Activated T-helper 1 cell treated with Interleukin-2 at 50 U/mL for 16 hours (primary cell): ENCODE measurements at places on chromosomes 5 and 9.
A peak's percentile ranks its signal among the peaks of the same experiment; 100 is the strongest.

DNA sequence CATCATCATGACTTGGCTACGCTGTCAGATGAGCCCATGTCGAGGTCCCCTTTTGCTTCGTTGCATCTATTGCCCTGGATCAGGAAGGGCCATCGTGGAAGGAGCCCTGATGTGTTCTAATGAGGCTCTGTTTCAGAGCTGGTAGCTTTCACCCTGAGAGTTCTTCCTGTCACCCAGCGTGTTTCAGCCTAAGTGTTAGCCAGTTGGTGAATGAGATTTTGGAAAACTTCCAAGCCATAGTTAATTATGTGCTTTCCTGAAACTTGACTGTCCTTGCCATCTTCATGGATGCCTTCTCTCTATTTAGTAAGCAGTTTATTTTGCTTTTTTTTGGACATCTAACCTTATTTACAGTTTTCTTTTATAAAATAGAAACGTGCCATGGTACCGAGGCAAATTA, 1695.4 kb upstream of the WWC1 start:
- no peak for DNase-seq

DNA sequence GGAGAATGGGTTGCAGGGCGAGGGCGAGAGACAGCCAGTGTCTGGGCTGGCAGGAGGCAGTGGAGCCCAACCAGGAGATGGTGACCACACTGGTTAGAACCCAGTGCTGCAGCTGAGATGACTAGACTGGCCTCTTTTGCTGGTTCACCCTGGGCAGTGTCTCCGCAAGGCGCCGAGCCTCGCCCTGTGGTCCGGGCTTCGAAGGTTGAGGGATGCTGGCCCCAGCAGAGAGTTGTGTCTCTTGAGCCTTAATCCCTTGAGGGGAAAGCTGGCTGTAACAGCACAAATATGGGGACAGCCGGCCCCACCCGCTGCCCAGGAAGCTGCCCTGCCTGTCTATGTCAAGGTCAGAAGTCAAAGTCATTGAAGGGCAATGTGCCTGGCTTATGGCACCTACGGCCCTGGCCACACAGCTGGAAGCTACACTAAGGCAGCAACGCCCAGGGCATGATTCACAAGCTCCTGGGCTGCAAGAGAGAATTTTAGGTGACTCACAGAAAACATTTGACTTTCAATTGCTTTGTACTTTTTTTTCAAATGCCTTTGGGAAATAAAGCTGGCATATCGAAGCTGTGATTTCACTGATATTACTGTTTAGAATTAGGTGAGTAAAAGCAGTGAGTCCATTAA, 33.3 kb downstream of the NKX2-5 start:
- no peak for DNase-seq

GRCh38 chr5:179060116-179061008, at the start of gene ZNF354C:
TSS of gene ZNF354C (plus strand) at chr5:179060373. CDS start at chr5:179062069, 1,696 bp downstream.
- DNase-seq: peak; percentile 73

DNA sequence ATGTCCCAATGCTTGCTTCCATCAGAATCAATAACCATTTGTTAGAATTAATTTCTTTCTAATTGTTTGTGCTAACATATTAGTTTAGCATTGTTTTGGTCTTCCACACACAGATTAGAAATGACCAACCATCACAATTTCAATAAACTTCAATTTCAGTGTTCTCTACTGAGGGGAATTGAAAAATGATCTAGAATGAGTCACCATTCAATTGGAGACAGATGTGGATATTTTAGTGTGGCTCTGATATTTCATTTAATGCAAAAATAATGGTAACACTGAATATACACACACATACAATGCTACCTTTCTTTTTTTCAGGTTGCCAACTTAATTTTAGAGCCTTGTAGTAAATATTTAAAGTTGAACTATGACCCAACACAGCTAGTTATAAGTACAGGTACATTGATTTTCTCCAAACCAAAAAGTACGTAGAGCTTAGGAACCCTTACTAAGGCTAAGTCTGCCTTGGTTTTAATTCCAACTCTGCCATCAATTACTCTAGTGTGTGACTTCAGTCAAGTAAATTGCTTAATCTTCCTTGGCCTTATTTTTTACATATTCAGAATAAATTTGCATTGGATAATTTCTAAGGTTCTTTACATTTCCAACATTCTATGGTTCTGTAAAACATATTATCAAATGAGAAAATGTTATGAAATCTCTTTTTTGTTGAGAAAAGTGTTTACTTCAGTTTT, 143.9 kb downstream of the DMRTA1 start:
- DNase-seq: no peak

- no peak for DNase-seq
Observed at GRCh38 chr5:79552984-79553383, 39.0 kb upstream of the HOMER1 start.

- no peak for DNase-seq
Observed at GRCh38 chr9:99113414-99114048, 8.6 kb downstream of the TGFBR1 start.

DNA sequence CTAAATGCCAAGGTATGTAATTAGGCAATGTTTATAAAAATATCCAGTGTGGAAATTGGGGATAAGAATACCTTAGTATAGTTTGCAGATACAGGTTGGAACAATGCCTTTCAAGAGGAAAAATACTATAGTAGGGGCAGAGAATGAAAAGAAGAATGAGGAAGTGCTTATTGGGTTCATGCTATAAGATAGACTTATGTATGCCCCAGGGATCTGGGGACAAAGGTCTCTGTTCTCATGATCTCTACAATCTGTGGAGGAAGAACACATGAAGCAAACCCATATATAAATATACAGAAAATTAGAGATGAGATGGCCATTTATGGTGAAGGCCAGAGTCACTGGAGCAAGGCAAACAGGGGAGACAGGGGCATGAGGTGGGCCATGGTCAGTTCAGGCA, 106.5 kb upstream of the DAB2 start:
- DNase-seq: no peak
